ENCODE measurements at places on chromosomes 5 and 9. TPM values are rescaled to one million over a fixed set of nuclear protein-coding genes. Genes with fewer than 3 reads are reported as not detected.

The GPR150 gene
- total RNA-seq: 0.87 TPM

The SCGB3A1 gene
- total RNA-seq: 9.8 TPM

The PCDHGA4 gene
- total RNA-seq: 14.2 TPM

The SOHLH1 gene
- 32.7 TPM for total RNA-seq

The HAVCR2 gene
- 3.2 TPM for total RNA-seq

Measured in testis (tissue), 5 donors.